ENCODE measurements at places on chromosomes 7 and 10. TPM values are rescaled to one million over a fixed set of nuclear protein-coding genes. Genes with fewer than 3 reads are reported as not detected.
A peak's percentile ranks its signal among the peaks of the same experiment; 100 is the strongest.

Gene LIPN
- not detected for total RNA-seq

Gene FFAR4
- 0.16 TPM for total RNA-seq

Gene AKR1C8
- total RNA-seq, result not detected

Gene MYH16
- 0.13 TPM for total RNA-seq

Gene KNDC1
- total RNA-seq, result 13.4 TPM

Gene CDCA7L
- 13.0 TPM for total RNA-seq

Gene TLL2
- 0.84 TPM for total RNA-seq

Gene TMEM229A
- total RNA-seq, result 0.17 TPM

DNA sequence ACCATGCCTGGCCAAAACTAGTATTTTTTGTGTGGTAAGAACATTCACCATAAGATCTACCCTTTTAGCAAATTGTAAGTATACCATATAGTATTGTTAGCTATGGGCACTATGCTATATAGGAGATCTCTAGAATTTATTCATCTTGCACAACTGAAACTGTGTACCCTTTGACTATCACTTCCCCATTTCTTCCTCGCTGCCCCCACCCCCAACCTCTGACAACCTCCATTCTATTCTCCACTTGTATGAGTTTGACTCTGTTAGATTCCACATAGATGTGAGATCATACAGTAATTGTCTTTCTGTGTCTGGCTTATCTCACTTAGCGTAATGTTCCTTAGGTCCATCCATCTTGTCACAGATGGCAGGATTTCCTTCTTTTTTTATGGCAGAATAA, 3.6 kb downstream of the CASP7 start:
- no peak for DNase-seq

GRCh38 chr10:89857431-89858042, 156.1 kb downstream of the KIF20B start:
- no peak for DNase-seq

DNA sequence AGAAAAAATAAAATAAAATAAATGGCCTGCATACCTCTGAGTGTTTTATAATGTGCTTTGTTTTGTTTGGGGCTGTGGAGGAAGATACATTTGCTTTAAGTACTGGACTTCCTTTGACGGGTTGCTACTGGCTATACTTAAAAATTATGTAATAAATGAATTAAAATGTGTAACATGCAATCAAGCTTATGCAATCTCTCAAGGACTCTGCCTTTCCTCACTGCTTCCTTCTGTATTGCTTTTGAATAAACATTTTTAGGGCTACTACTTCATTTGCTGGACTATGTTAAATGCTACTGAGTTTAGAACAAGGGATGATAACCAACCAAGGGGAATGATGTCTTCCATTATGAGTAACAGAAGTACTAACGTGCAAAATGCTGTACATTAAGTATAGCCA, 91.6 kb downstream of the ETV1 start:
- DNase-seq, result no peak

- DNase-seq, result no peak
Measured at GRCh38 chr7:33937871-33938270, 32.5 kb downstream of the BMPER start.

GRCh38 chr7:150958062-150958552, 20.0 kb downstream of the KCNH2 start:
- DNase-seq, result no peak

- DNase-seq, result no peak
Measured at GRCh38 chr7:123440101-123440548, 94.3 kb downstream of the IQUB start.

GRCh38 chr7:151375530-151376217, 34.1 kb downstream of the NUB1 start:
- DNase-seq, result no peak

DNA sequence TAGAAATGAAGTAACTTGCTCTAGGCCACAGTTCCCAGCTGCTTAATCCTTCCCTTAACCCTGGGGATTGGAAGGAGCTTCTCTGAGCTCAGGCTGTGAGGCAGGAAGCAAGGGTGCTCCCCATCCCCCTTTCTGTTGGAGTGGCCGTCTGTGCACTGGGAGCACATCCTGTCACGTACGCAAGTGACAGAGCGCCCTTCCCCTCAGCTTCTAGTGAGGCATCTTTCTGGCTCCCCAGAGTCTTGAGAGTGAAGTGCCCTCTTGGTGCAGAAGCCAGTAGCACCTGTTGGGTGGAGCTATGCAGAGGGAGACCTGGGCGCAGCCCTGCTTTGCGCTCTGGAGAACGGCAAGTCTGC, 47.8 kb downstream of the SHH start:
- no peak for DNase-seq

GRCh38 chr10:73088304-73088703, 8.4 kb downstream of the P4HA1 start:
- DNase-seq, result no peak

GRCh38 chr7:127017196-127017595, 235.5 kb downstream of the GRM8 start:
- no peak for DNase-seq

GRCh38 chr7:7921830-7922229, 46.8 kb upstream of the GLCCI1 start:
- DNase-seq, result no peak

DNA sequence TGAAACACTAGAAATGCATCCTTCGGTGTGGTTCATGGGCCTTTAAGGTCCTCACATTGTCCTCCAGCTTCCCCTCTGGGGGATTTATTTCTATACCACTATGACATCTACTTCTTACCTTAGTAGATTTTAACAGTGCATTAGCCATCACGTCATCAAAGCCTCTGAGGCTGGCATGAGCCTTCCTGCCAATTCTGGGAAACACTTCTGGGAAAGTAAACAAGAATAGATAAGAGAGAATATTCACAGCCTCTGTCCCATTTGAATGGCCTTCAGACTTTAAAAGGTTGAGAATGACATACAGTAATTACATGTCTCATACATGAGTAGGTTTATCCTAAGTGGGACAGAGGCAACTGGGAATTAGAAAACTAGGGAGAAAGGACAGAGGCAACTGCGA, 89.7 kb downstream of the AMPH start:
- no peak for DNase-seq

DNA sequence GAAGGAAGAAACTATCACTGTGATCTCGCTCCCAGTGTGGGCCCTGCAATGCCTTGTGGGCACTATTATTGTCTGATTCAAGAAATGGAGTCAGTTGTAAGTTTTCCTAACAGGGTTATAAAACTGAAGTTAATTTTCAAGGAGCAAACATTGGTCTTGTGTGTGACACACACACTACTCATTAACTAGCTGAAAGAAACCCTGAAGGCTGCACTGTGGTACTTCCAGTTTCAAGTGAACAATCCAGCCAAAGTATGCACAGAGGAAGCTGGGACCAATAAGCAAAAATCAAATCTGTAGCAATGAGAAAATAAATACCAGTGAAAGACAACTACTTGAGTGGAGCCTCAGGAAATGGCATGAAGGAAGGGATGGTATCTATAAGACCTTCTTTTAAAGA, 506.6 kb upstream of the POT1 start:
- peak; percentile 19 for DNase-seq

DNA sequence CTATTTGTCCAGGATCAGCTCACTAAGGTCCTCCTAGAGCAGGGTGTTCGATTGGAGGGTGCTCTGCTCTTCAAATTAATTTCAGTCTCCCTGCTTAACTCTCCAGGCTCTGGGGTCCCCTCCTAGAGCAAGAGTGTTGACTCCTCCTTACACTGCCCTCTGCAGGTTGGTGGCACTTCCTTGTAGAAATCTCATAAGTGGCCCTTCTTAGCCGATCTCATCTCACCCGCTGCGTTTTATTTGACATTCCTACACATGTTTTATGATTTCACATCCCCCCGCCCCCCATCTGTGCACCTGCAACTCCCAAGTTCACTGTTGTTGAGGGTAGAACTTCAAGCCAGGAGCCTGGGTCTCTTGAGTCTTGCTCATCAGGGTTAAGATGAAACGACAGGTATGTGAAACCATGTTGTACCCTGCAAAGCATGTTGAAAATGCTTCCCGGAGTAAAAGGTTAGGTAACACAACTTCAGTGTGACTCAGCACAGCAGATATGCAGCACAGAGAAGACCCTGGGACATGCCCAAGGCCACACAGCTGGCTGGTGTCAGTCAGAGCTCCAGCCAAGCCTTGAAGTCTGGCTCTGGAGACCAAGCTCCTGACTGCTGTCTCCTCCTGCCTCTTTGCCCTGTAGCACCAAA, 171.2 kb downstream of the PRKAG2 start:
- DNase-seq, result peak; percentile 68

GRCh38 chr7:65972976-65973375, 9.0 kb downstream of the GUSB start:
- DNase-seq, result no peak

DNA sequence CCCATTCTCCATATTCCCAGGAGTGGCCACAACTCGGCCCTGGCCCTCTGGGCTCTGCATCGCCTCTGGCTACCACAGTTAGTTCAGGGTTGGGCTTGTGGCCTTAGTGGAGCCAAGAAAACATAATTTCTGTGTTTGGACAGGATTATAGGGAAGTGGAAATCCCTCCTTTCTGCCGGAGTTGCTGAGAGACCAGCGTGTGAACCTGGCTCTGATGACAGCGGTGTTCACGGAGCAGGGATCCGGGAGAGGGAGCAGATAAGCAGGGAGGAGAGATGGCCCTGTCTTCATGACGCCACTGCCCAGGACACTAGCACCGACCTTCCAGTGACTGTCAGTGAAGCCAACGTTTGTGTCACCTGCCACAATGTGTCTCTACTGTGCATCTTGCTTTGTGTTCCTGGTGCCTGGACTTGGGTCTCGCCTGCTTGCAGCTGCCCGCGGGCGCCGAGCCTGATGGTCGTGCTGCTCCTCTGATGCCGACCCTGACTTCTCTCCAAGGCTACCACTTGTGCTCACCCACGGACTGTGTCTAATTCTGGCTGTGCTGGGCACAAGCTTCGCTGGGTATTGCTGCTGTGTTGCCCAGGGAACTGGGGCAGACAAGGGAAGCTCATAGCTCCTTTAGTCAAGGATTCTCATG, 67.0 kb upstream of the VIPR2 start:
- DNase-seq, result no peak

GRCh38 chr10:33899578-33900531, 565.4 kb upstream of the NRP1 start:
- DNase-seq, result no peak

GRCh38 chr7:23183279-23184012, 1.6 kb downstream of the NUP42 start:
- DNase-seq, result no peak

DNA sequence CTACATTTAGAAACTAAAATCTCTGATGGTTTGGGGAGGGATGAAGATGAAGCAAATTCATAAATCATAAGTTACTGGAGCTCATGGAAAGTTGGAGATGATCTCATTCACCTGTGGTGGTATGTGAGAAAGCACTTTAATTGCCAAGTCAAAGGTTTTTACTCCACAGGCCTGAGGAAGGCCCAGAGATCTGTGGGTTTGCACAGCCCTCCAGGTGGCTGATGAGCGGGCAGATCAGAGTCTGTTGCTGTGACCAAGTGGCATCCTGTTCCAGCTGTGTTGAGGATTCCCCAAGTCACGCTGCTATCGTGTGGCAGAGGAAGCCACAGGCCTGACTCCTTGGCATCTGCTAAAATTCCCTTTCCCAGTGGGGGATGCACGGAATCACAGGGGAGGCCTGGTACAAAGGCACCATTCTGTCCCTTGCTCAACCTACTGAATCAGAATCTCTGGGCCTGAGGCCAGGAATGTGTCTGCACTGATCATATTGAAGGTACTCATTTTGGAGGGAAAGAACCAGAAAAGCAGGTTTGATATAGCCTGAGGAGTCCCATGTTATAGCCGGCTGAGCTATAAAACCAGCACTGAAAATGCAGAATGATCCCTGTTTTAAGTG, 19.7 kb upstream of the DDC start:
- DNase-seq, result no peak

DNA sequence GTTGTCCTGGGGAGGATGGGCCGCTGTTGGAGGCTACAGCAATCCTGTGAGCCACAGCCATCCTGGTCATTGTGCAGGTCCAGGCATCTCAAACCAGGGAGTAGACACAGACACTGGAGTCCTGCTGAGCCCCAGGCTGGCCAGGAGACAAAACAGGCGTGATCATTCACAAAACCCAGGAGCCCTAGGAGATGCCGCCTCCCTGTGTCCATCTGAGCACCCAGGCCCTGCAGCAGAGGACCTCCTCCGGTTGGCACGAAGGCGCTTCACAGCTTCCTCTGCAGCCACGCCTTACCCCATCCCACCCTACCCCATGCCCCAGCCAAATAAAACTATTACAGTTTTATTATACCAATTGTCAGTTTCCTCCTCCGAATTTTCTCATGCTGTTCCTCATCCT, 183.6 kb downstream of the PLXNA4 start:
- DNase-seq, result no peak

GRCh38 chr10:29757551-29758297, 123.0 kb upstream of the SVIL start:
- DNase-seq, result peak; percentile 72

DNA sequence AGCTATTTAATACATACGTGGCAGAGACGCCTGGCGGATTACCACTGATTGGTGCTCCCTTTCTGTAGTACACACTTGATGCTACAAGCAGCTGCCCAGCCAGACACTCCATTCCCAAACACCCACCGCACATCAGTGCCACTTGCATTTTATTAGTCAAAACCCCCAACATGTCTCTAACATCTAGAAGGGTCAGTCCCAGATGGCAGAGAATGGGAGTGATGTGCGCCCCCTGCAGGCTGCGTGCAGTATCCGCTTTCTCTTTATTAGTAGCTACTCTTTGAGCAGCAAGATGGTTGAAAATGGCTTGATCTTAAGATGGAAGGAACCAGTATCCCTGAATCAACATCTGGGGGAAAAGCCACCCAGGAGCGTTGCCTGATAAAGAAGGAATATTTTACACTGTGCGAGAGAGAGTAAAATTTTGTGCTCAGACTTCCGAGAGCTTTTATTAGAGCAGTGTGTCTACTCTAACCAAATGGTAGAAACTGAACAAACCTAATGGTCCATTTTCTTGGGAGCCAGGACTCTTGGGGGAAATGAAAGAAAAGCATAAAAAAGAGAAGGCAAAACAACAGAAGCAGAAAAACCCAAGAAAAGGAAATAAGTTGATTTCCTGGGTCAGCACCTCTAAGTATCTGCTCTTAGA, 78.3 kb downstream of the ST8SIA6 start:
- no peak for DNase-seq

DNA sequence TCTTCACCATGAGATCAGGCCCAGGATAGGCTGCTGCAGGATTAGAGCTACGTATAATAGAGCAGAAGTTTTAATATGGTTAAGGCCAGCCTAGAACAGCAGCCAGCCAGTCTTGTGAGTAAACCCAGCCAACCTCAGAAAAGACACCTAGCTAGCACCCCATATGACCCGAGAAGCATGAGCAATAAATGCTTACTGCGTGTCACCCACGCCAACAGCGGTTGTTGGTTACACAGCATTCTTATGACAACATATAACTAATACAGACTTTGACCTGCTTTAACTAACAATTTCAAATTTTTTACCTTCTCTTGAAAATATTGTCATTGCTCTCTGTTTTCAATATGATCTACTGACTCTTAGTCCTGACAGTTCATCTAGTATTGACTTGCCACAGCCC, 105.7 kb downstream of the HBP1 start:
- peak; percentile 10 for DNase-seq

Measured in hepatocyte (in vitro differentiated cells).